ENCODE measurements at places on chromosomes 5 and 9.

DNA sequence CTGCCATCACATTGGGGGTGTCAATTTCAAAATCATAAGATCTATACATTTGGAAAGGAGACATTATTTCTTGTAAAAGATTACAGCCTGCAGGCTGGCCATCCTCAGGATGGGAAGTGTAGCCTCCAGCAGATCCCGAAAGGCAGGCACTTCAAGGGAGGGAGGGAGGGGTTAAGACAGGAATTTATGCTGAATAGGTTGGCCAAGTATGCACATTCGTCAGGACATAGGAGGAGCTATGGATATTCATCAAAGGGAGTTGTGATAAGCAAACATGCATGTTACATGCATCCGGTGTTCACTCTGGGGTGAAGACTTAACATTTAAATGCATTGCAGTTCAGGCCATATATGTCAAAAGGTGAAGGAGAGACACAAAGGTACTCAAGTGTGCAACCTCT is 119.4 kb downstream of the CEP120 start:
- no peak for DNase-seq

- peak; percentile 93 for DNase-seq
Measured at GRCh38 chr5:167802755-167803431, 488.6 kb upstream of the WWC1 start.

DNA sequence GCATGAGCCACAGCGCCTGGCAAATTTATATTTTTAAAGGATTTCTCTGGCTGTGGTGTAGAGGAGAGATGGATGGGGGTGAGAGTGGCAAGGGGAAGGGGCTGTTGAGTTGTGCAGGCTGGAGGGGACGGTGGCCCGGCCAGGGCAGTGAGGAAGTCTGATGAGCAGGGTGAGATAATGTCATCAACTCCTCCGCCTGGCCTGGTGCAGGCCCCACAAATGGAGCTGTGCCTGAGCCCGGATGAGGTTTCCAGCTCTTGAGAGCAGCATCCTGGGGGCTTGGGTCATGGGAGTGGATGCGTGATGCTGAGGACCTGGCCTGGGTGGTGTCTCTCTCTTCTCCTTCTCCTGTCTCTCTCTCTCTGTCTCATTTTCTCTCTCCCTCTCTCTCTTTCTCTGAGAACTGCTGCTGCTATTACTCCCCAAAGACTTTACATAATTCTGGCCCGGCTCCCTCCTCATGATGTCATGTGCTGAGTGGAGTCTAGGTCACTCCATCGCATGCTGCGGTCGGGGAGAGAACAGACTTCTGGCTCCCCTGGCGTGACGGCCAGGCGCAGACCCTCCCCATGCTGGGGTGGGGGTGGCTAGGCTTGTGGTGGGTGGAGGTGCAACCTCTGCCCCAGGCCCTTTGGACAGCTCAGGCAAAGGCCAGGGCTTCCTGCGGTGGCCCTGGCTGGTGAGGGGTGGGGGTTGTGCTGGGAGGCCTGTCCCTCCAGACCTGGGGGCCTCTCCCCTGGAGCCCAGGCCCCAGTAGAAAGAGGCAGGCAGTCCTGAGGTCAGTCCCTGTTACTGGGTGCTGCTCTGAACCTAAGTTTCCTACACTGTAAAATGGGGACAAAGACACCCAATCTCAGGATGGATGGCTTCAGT is 26.4 kb downstream of the FGF18 start:
- peak; percentile 82 for DNase-seq

DNA sequence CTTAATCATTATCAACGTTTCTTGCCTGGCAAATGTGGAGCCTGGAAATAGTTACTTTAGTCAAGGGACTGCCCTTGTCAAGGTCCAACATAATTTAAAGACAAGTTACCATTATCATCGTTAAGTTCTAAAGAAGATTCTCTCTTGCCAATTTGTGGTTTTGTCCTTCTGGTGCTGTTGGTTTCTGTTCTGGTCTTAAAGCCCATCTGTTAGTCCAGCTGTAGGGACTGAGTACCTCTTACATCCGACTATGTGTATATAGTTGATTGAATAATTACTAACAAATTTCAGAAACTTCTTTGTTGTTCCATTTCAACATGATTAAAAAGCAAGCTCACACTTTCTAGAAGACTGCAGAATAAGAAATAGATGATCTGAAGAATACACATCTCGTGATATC is 1854.9 kb downstream of the MAT2B start:
- DNase-seq: no peak

GRCh38 chr5:119420169-119420568 is 32.1 kb upstream of the HSD17B4 start:
- no peak for DNase-seq

- DNase-seq: peak; percentile 55
Measured at GRCh38 chr5:53642061-53642460, 81.6 kb downstream of the NDUFS4 start.

- no peak for DNase-seq
Measured at GRCh38 chr9:109923806-109924205, 143.8 kb downstream of the PALM2AKAP2 start.

DNA sequence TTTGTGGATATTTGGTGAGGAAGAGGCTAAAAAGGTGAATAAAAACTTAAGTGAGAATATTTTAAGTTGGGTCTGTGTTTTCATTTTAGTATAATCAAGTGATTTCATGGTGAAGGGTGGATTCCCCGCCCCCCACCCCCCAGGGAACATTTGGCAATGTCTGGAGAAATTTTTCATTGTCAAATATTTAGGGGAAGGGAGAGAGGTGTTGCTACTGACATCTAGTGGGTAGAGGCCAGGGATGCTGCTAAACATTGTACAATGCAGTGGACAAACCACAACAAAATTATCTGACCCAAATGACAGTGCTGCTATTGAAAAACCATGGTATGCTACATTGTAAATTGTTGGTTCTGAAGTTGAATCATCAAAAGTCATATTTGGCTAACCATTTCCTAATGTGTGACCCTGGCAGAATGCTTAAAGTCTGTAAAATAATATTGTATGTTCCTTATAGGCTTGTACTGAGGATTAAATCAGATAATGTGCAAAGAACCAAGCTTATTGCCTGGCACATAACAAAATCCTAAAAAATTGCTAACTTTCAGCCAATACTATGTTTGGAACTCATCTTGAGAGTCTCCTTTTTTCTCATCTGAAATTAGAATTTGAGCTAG is 5.6 kb downstream of the C5orf24 start:
- peak; percentile 56 for DNase-seq

DNA sequence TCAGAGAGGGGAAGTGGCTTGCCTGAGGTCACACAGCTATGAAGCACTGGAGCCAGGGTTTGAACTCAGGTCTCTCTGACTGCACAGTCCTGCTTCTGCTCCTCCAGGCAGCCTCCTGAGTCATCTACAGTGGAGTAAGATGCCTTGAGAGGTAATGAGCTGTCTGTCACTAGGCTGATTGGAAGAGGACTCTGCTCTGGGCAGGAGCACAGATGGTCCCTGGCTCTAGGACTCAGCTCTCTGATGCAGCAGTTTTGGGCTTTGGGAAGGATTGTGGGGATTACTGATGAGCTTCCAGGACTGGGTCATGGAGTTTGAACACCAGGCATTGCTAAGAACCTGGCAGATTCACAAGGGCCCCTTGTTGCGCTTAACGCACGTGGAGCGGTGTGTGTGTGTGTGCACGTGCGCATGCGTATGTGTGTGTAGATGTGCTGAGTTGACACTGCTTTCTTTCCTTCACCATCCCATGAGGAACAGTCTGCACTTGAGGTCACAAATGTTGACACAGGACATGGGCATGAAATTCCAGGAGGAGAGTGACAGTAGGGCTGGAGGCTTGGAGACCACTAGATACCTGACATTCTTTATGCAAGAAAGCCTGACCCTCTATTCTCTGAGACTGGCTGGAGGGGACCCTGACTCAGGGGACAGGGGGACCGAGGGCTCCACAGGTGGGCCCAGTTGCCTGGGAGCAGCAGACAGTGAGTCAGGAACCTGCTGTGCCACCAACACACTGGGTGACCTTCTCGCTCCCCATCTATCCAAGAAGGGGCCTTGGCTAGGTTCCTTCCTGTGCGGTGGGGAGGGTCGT is 170.5 kb downstream of the RGS3 start:
- no peak for DNase-seq

GRCh38 chr9:122572456-122572855 is 10.7 kb downstream of the OR1L8 start:
- DNase-seq: no peak

DNA sequence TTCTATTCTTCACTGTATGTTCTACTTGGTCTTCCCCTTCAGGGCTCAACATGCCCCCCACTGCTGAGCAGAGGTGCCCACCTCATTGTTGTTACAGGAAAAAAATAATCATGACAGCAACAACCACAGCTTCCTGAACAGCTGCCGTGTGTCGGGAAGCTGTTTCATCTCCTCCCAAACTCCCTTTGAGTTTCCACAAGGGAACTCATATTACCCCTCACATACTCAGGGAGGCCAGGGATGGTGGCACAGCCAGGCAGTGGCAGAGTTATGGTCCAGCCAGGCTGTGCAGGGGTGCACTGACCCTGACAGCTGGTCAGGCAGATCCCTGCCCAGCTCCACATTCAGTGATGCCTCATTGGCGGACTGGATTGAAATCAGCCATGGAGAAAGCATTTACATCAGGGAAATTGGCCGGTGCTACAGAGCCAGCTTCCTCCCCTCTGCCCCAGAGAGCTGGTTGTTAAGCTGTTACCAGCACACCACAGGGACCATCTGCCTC is 37.3 kb downstream of the SARDH start:
- DNase-seq: no peak

DNA sequence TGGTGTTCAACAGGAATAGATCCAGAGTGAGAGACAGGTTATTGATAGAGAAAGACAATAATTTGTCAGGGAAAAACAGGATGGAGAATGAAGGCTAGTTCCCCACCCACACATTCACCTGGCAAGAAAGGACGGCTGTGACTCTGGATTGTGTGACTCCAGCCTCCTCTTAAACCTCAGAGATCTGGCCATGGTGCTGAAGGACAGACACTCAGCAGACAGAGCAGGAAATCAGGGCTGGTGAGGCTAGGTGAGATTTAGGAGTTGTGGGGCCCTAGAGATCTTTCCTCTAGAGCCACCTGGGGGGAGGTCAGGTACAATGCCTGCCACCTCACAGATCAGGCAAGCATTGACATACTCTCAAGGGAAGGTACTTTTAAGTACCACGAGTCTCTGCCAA is 15.2 kb downstream of the OR1B1 start:
- no peak for DNase-seq

- DNase-seq: peak; percentile 67
Measured at GRCh38 chr9:130072515-130073235, 19.0 kb downstream of the GPR107 start.

- no peak for DNase-seq
Measured at GRCh38 chr9:96204853-96205252, 97.1 kb downstream of the HSD17B3 start.

DNA sequence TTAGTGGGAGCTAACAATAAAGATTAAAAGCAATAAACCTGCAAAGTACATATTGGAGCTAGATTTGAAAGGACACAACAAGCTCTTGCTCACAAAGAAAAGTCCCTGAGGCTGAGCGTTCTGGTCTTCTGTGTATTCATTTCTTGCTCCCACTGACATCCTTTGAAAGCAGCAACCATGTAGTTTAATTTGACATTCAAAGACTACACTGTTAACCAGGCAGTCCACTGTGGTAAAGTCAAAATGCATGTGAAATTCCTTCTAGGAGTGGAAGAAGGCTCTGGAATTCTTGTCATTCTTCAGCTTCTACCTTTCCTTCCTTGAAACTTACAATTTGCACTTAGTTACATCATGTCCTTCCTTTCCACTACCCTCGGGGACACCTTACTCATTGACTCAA is 480.7 kb downstream of the CSNK1G3 start:
- DNase-seq: peak; percentile 44

DNA sequence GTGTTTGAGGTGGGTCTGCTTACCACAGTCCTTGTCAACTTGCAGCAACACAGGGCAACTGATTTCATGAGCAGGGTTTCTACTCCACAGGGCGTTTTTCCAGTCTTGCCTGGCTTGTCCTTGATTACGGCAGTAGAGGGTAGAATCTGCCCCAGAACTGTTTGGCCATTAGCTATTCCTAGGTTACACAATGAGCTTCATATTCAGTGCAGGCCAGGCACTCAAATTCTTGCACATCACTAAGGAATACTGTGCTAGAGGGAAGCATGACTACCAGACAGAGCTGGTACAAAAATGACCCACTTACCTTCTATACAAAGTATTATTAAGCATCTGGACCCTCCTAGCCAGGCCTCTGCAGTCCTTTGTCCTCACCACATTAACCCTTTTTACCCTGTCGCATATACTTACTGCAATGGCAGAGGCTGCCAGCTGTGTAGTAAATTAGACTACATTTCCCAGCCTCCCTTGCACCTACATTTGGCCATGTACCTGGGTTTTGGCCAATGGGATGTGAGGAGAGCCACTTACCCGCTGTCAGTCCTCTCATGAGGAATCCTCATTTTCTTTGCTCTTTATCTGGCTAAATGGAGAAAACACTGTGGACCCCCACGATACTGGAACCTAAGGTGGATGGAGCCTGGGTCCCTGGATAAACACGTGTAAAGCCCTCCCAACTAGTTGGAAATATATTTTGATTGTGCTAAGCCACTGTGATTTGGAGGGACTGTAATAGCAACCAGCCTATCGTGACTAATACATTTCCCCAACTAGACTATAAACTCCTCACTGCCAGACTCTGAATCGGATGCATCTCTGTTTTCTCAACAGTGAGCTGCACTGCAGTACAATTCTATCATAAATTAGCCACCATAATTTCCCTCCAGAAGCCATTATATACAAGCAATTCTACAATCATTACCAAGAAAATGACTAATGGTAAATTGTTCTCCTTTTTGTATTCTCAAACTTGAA is 218.7 kb downstream of the GLIS3 start:
- peak; percentile 25 for DNase-seq

DNA sequence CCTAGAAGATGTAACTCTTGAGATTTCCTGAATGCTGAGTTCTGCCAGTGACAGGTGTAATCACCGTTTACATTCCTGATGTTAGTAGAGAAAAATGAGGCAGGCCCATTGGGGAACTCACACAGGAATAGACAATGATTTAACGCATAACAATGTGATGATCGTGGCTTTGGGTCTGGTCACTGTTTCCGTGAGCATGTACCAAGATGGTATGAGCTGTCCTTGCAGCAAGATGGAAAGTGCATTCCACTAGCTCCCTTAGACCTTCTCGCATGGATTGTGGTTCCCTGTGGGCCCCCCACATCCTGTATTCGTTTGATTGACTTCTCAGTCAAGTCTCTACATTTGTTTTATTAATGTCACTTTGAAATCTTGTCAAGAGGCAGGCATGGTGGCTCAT is 124.0 kb upstream of the DAP start:
- DNase-seq: peak; percentile 93

- no peak for DNase-seq
Measured at GRCh38 chr5:81898403-81898802, 73.4 kb upstream of the ATG10 start.

GRCh38 chr5:51188001-51188591 is 195.2 kb upstream of the ISL1 start:
- DNase-seq: no peak

DNA sequence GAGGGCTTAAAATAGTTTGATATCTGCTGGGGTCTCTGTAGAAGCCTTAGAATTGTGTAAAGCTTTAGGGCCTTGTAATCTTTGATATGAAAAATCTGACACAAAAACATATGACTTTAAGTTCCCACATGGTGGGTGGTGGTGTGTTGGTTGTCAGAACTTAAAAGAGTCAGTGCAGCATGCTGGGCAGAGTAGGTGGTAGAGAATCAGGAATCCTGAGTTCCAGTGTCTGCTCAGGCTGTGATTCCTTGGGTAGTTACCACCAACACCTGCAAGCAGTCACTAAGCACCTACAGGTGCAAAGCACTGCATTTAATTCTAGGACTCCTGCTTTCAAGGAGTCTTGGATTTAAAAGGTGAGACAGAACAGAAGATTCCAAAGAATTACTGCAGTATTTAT is 144.6 kb downstream of the ACER2 start:
- no peak for DNase-seq

- DNase-seq: no peak
Measured at GRCh38 chr5:150609843-150610584, 30.4 kb upstream of the SYNPO start.
